ENCODE measurements at places on chromosomes 13 and 19. TPM values are rescaled to one million over a fixed set of nuclear protein-coding genes. Genes with fewer than 3 reads are reported as not detected.

DNA sequence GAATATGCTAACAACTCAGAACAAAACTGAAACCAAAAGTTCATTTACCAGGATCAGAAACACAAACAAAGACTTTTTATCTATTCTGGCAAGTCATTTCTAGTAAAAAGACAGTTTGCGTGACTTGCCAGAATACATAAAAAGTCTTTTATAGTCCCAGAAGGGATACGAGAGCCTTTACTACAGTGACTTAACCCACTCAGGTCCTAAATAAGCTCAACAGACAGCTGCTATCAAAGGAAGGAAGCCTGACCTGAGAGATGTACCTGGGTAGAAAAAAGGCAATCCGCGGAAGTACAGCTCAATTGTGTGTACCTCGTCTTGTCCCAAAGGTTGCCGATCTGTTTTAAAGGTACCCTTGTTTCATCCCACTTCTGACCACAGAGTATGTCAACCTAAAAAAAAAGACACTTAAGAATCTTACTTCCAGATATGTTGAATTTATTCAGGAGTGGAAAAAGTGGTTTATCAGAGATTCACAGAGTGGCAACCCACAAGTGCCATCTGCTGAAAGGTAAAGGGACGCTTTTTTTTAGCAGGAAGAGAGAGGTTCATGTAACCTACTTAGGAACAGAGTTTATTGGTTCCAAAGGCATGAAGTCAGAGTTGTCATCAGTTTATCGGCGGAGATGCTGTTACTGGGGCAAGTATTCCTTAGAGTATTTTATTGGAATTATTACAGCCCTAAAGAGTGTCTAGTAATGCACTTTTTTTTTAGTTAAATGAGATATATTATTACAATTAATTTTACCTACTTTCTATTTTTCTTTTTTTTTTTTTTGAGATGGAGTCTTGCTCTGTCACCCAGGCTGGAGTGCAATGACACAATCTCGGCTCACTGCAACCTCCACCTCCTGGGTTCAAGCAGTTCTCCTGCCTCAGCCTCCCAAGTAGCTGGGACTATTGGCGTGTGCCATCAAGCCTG, 69.7 kb upstream of the C1QTNF9B start:
- no peak for DNase-seq
- no peaks in the 10 kb centered on the region for H3K27me3 ChIP-seq
- peak overlapping the region; percentile 83 for H3K4me3 ChIP-seq

IFNL1 gene
- not detected for total RNA-seq

LAIR1 gene
- 75.0 TPM for total RNA-seq

DNA sequence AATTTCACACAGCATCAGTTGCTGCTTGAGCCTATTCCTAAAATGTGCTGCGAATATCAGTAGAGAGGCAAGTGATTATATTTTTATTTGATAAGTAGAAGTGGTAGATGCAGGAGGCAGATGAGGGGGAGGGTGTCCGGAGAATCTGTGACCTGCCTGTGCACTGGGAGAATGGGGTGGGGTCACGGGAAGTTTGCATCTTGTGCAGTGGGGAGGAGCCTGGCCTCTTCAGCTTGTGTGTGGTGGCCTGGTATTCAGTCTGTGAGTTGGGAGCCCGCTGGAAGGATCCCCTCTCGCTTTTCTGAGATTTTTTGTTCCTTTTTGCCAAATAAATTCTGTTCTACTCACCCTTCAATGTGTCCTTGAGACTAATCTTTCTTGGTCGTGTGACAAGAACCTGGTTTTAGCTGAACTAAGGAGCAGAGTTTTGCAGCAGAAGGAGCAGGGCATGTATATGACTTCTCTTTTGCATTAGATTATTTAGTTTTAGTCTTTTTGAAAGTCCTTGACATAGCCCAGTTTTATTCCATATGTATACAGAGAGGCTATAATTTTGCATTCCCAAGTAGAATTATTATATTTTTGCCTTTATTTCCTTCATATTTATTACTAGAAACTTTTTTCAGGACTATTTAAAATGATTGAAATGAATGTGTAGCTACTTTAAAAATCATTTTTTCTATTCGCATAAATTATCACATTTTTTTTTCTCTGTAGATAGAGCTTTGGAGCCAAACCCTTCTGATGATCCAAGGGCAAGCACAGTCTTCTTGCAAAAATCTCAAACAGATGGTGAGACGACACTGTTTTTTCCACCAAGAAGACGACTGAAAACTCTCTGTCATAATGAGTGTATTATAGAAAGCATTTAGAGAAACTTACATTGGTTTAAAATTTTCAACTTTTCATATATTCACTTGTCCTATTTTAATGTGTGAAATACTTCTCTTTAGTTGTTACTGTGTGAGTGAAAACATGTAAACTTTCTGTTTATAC, 1257.2 kb downstream of the UQCRFS1 start:
- H3K36me3 ChIP-seq, result no peaks in the 10 kb centered on the region
- H3K4me3 ChIP-seq, result no peak overlapping the region
- no peak for DNase-seq
- no peaks in the 10 kb centered on the region for H3K4me1 ChIP-seq
- H3K27ac ChIP-seq, result no peak overlapping the region

DNA sequence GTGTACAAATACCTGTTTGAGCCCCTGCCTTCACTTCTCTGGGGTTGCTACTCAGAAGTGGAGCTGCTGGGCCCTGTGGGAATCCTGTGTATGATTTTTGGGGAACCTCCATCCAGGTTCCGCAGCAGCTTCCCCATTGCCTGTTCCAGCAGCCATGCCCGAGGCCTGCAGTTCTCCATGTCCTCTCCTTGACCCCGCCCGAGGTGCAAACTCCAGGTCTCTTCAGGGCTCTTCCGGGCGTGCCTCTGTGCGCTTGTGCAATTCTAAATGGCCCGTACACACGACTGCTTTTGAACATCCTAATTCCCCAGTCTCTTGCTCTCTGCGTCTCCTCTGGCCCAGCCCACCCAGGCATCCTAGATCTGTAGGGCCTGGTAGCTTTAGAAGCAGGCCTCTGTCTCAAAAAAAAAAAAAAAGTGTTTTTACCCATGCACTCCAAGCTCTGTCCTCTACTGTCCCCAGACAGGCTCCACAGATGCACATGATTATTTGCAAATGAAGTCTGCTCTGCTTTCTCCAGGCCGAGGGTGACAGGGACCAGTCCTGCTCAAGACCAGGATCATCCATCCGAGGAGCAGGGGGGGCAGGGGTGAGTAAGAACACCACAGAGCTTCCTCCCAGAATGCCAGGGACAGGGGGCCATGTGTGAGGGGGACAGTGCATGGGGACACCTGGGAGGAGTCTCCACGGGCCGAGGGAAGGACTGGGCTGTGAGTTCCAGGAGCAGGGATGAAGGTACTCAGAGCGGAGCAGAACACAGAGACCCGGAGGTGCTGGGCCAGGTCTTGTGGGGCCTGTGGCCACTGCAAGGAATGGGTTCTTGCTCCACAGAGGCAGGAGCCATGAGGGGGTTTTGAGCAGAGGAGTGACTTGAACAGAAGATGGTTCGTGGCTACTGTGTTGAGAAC, 51.7 kb downstream of the SLC7A9 start:
- H3K27me3 ChIP-seq, result peaks cover 7% of the 10 kb centered on the region
- peaks cover 14% of the 10 kb centered on the region for H3K4me1 ChIP-seq
- DNase-seq, result no peak

DNA sequence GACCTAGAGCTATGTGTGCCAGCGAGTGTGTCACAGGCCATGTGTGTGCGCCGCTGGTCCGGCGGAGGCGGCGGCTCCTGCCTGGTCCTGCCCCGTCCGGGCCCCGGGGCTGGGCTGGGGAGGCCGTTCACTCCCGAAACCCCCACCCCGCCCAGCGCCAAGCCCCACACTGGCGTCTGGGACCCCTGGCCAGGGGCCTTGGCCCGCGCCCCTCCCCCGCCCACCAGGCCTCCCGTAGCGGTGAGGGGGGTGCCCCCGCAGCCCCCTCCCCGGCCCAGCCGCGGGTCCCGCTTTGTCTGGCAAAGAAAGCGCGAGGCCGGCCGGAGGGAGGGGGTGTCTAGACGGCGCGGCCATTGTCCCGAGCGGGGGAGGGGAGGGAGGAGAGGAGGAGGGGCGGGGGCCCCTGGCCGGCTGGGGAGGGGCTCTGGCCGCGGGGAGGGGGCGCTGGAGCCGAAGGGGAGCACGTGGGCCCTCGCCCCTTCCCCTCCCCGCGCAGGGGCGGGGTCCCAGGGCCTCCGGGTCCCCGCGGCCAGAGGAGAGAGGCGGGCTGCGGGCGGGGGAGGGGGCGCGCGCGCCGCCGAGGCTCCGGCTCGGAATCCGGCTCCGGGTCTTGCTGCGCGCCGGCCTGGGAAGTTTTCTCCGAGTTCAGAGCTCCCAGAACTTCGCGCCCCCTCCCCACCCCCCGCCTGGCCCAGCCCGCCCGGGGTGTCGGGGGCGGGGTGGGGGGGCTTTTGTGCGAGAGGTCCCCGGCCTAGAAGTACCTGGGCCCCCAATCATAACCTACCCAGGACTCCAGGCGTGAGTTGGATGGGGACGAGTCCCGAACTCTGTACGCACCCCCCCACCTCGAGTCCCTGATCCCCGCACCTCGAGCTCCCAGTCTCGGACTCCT, 888 bp downstream of the NOTCH3 start:
- H3K27ac ChIP-seq, result no peak overlapping the region
- no peaks in the 10 kb centered on the region for H3K36me3 ChIP-seq
- no peak overlapping the region for H3K4me3 ChIP-seq
- H3K4me1 ChIP-seq, result peaks cover 7% of the 10 kb centered on the region
- peaks cover 54% of the 10 kb centered on the region for H3K27me3 ChIP-seq
- DNase-seq, result no peak

- no peaks in the 10 kb centered on the region for H3K36me3 ChIP-seq
- peak overlapping the region; percentile 66 for H3K4me3 ChIP-seq
- H3K4me1 ChIP-seq, result peaks cover 22% of the 10 kb centered on the region
- peak overlapping the region; percentile 82 for H3K27ac ChIP-seq
- no peak for DNase-seq
These were observed 16.9 kb upstream of the BTBD2 start for GRCh38 chr19:2032296-2032941.

GRCh38 chr19:30669329-30670010, 297.3 kb downstream of the ZNF536 start:
- no peak overlapping the region for H3K27ac ChIP-seq
- no peaks in the 10 kb centered on the region for H3K4me1 ChIP-seq
- peak; percentile 66 for DNase-seq
- peaks cover 2% of the 10 kb centered on the region for H3K27me3 ChIP-seq

DNA sequence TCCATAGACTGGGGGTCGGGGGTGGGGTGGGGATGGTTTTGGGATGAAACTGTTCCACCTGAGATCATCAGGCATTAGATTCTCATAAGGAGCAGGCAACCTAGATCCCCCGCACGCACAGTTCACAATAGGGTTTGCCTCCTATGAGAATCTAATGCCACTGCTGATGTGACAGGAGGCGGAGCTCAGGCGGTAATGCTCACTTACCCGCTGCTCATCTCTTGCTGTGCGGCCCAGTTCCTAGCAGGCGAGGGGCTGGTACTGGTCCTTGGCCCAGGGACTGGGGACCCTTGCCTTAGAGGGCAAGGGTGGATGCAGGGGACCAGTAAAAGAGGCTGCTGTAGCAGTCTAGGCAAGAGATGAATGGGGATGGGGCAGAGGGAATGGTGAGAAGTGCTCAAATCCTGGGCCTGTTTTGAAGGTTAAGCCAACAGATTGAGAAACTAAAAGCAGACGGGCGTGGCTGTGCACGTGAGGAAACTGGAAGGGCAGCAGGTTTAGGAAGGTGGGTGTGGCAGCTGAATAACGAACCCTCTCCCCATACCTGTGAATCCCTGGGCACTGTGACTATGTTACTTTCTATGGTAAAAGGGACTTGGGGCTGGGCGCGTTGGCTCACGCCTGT, 1.5 kb upstream of the ERICH4 start:
- peaks cover 5% of the 10 kb centered on the region for H3K27me3 ChIP-seq
- no peaks in the 10 kb centered on the region for H3K36me3 ChIP-seq
- H3K27ac ChIP-seq, result peak overlapping the region; percentile 47
- no peak overlapping the region for H3K4me3 ChIP-seq
- DNase-seq, result peak; percentile 26
- H3K4me1 ChIP-seq, result peaks cover 12% of the 10 kb centered on the region

DNA sequence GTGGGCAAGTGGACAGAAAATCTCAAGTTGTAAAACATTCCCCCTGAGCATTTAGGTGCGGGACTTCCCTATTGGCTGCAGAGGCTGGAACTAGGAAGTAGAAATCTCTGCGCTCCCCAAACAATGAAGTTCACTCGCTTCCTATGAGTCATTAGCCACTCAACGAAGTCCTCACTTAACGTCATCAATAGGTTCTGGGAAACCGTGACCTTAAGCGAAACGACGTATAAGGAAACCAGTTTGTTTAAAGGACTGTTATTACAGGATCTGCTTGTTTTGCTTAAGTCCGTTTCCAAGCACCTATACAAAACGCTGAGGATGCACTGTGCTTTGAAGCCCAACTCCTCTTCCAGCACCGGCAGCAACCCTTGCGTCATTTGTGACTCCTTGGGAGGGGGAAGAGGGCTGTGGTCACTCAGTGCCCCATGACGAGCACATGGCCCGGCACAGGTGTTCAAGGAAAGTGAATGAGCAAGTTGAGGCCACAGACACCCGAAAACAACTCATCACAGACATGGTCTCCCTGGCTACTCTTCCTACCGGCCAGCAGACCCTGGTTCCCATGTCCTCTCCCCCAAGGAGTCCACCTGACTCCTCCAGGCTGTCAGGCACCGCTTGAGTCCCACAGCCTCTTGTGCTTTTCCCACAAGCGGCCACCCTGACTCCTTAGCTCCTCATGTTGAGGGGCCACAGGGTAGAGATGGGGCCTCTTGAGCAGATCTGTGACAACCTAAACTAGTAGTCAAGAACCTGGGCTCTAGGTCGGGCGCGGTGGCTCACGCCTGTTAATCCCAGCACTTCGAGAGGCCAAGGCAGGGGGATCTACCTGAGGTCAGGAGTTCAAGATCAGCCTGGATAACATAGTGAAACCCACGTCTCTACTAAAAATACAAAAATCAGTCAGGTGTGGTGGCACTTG, 4.8 kb downstream of the RPS16 start:
- H3K4me3 ChIP-seq, result no peak overlapping the region
- no peaks in the 10 kb centered on the region for H3K27me3 ChIP-seq
- peak overlapping the region; percentile 15 for H3K27ac ChIP-seq
- no peak for DNase-seq

DNA sequence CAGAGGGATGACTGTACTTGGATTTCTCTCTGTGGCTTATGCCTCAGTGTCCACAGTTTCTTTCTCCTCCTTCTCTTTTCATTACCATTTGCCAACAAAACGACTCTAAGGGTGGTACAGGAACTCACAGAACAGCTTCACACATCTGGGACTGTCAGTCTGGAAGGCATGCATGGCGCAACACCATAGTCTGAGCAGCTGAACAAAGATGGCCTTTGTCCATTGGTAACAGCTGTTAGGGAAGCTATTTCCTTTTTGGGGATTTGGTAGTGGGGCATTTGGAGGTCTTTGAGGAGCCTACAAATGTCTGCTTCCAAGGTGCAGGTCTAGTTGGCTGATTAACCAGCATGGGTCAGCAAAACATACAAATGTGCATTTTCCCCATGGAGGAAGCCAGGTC, 81.4 kb upstream of the PCDH8 start:
- H3K36me3 ChIP-seq, result no peaks in the 10 kb centered on the region
- H3K4me3 ChIP-seq, result no peak overlapping the region
- no peak overlapping the region for H3K27ac ChIP-seq
- H3K4me1 ChIP-seq, result no peaks in the 10 kb centered on the region
- DNase-seq, result no peak

- DNase-seq, result no peak
- H3K4me3 ChIP-seq, result no peak overlapping the region
- no peaks in the 10 kb centered on the region for H3K27me3 ChIP-seq
- H3K27ac ChIP-seq, result no peak overlapping the region
- no peaks in the 10 kb centered on the region for H3K36me3 ChIP-seq
These were observed 445.6 kb downstream of the KCTD12 start for GRCh38 chr13:76440568-76440967.

Data from activated naive CD8-positive, alpha-beta T cell treated with anti-CD3 and anti-CD28 coated beads, Interleukin-2, amount 10 ng/mL, durations not matched to agents 7 days and 5 days (primary cell).